H1 (cell line): ENCODE measurements at places on chromosomes 16 and 17. TPM values are rescaled to one million over a fixed set of nuclear protein-coding genes. Genes with fewer than 3 reads are reported as not detected.
A peak's percentile ranks its signal among the peaks of the same experiment; 100 is the strongest.

The NR1D1 gene
- 4.3 and 4.6 TPM in 2 replicates for total RNA-seq

The SMIM5 gene
- not detected in 2 replicates for total RNA-seq

The EXOC3L1 gene
- 1.3 and 1.7 TPM in 2 replicates for total RNA-seq

The PSMC5 gene
- 162 and 172 TPM in 2 replicates for total RNA-seq

DNA sequence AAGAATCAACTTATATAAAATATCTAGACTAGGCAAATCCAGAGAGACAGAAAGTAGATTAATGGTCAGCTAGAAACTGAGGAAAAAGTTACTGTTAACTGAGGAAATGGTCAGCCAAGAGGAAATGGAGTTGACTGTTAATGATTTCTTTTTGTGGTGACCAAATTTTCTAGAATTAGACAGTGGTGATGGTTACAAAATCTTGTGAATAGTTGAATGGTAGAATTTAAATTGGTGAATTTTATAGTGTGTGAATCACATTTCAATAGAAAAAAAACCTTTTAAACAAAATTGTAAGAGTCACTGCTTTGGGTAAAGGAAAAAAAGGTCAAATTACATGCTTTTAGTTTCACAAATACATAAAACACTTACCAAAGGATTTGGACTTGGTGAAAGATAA lies 30.0 kb downstream of the APPBP2 start:
- H3K27me3 ChIP-seq = no peaks in the 10 kb centered on the region
- no peak overlapping the region for H3K4me3 ChIP-seq
- peaks cover 49% of the 10 kb centered on the region for H3K36me3 ChIP-seq
- no peak for DNase-seq
- no peaks in the 10 kb centered on the region for H3K4me1 ChIP-seq

GRCh38 chr16:57233944-57234706 lies 10.9 kb upstream of the ARL2BP start:
- no peak for DNase-seq
- no peaks in the 10 kb centered on the region for H3K4me1 ChIP-seq
- no peaks in the 10 kb centered on the region for H3K27me3 ChIP-seq

The EME1 gene
- 13.3 and 13.9 TPM in 2 replicates for total RNA-seq

DNA sequence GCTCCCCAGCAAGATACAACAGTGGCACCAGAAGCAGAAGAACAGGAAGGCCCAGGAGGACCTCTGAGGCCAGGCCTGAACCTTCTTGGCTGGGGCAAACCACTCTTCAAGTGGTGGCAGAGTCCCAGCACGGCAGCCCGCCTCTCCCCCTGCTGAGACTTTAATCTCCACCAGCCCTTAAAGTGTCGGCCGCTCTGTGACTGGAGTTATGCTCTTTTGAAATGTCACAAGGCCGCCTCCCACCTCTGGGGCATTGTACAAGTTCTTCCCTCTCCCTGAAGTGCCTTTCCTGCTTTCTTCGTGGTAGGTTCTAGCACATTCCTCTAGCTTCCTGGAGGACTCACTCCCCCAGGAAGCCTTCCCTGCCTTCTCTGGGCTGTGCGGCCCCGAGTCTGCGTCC lies 11.9 kb downstream of the CES3 start:
- DNase-seq = no peak
- H3K27ac ChIP-seq = no peak overlapping the region
- no peaks in the 10 kb centered on the region for H3K36me3 ChIP-seq
- no peaks in the 10 kb centered on the region for H3K27me3 ChIP-seq
- H3K4me3 ChIP-seq = no peak overlapping the region
- H3K4me1 ChIP-seq = no peaks in the 10 kb centered on the region

DNA sequence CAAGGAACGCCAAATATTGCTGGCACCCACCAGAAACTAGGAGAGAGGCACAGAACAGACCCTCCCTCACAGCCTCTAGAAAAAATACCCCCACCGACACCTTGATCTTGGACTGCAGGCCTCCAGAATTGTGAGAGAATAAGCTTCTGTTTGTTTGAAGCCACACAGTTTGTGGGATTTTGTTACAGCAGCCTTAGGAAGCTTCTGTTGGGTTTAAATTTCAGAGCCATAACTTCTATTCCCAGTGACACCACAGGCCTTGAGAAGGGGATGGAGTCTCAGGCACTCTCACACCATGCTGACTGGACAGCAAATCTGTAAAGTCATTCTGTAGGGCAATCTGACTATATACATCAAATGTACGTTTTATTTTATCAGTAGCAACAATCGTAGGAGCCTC lies 38.6 kb downstream of the RNF112 start:
- no peaks in the 10 kb centered on the region for H3K27me3 ChIP-seq
- H3K27ac ChIP-seq = no peak overlapping the region
- DNase-seq = no peak
- H3K4me1 ChIP-seq = peaks cover 9% of the 10 kb centered on the region
- no peaks in the 10 kb centered on the region for H3K36me3 ChIP-seq

- no peak overlapping the region for H3K4me3 ChIP-seq
- H3K4me1 ChIP-seq = no peaks in the 10 kb centered on the region
These were observed 78.8 kb downstream of the BRIP1 start for GRCh38 chr17:61784510-61784909.

- H3K27ac ChIP-seq = no peak overlapping the region
- H3K4me3 ChIP-seq = peak overlapping the region; percentile 78
- peaks cover 64% of the 10 kb centered on the region for H3K4me1 ChIP-seq
- DNase-seq = no peak
- no peaks in the 10 kb centered on the region for H3K36me3 ChIP-seq
These were observed 2.5 kb downstream of the VASN start for GRCh38 chr16:4373909-4374742.

The TP53TG3F gene
- total RNA-seq = not detected in 2 replicates

DNA sequence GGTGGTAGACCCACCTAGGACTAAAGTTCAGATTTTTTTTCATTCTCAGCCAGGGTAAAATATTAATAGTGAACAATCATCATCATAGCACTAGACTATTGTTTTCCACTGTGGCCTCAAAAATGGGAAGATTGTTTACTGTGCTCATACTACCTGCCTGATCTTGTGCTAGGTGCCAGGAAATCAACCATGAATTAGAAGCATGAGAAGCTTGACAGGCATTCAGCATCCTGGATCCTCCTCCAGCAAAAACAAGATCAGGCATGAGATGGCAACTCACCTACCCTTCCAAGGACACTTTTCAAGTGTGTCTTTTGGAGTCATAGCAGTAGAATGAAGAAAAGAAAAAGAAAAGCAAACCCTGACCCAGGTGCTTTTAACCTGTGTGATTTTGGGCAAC lies 174.2 kb downstream of the CYLD start:
- no peak overlapping the region for H3K27ac ChIP-seq
- H3K4me3 ChIP-seq = no peak overlapping the region
- no peaks in the 10 kb centered on the region for H3K4me1 ChIP-seq
- no peaks in the 10 kb centered on the region for H3K36me3 ChIP-seq

DNA sequence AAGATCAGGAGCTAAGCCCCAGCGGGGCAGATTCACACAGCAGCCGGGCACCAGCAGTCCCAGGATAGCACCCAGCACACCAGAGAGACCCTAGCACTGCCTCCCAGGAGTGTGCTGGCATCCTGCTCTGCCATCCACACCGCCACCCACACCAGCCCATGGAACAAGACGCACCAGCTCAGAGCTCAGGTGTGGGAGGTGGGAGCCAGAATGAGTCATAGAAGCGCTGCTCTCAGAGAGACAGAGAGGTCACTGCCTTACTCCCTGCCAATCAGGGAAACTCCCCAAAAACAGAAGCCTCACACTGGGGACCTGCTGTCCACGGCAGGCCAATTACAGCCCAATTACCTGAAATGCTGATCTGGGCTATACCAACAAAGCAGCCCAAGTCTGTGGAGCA lies 64.9 kb downstream of the CDYL2 start:
- no peak overlapping the region for H3K4me3 ChIP-seq
- no peak for DNase-seq
- H3K27me3 ChIP-seq = no peaks in the 10 kb centered on the region
- no peak overlapping the region for H3K27ac ChIP-seq
- no peaks in the 10 kb centered on the region for H3K4me1 ChIP-seq

- peaks cover 60% of the 10 kb centered on the region for H3K36me3 ChIP-seq
- peaks cover 18% of the 10 kb centered on the region; the same call in 1 of the 2 replicates for H3K4me1 ChIP-seq
- DNase-seq = no peak
- no peaks in the 10 kb centered on the region for H3K27me3 ChIP-seq
These were observed 515.3 kb downstream of the GRIN2A start for GRCh38 chr16:9666834-9667480.

- H3K27ac ChIP-seq = no peak overlapping the region
- DNase-seq = no peak
- H3K4me1 ChIP-seq = no peaks in the 10 kb centered on the region
- no peaks in the 10 kb centered on the region for H3K27me3 ChIP-seq
These were observed 72.3 kb downstream of the SEC14L1 start for GRCh38 chr17:77212833-77213777.

- H3K36me3 ChIP-seq = no peaks in the 10 kb centered on the region; the same call in 1 of the 2 replicates
- H3K27me3 ChIP-seq = no peaks in the 10 kb centered on the region
- peaks cover 20% of the 10 kb centered on the region for H3K4me1 ChIP-seq
- peak overlapping the region; percentile 92; the same call in 1 of the 2 replicates for H3K4me3 ChIP-seq
- H3K27ac ChIP-seq = no peak overlapping the region
- DNase-seq = peak; percentile 67
These were observed 1.8 kb downstream of the ST3GAL2 start for GRCh38 chr16:70437017-70437581.

DNA sequence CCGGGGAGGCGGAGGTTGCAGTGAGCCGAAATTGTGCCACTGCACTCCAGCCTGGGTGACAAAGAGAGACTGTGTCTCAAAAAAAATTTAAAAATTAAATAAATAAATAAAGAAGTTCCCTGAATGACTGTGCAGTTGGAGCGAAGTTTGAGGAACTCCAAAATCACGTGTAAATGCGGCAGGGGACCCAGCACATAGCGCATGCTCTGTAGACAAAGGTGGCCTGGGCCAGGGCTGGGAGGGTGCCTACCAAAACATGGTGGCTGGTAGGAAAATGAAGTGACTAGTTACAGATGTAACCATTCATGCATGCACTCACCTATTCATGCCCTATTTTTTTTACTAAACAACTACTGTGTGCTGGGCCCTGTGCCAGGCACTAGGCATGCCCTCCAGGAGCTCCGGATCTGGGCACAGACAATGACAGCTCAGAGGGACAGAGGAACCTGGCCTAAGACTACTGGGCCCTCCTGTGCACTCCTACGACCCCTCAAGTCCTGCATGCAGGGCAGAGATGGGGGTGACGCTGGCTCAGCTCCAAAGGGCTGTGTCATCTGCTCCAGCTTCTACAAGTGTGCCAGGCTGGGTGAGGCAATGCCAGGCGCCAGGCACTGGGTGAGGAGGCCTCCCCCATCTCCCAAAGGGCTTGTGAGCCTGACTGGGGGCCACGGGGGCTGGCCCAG lies 65.3 kb downstream of the RMI2 start:
- H3K27me3 ChIP-seq = no peaks in the 10 kb centered on the region
- no peaks in the 10 kb centered on the region; the same call in 1 of the 2 replicates for H3K36me3 ChIP-seq
- no peak for DNase-seq
- H3K4me3 ChIP-seq = no peak overlapping the region
- no peaks in the 10 kb centered on the region; the same call in 1 of the 2 replicates for H3K4me1 ChIP-seq

- no peaks in the 10 kb centered on the region; the same call in 1 of the 2 replicates for H3K36me3 ChIP-seq
- no peak for DNase-seq
- H3K27me3 ChIP-seq = no peaks in the 10 kb centered on the region
- H3K4me3 ChIP-seq = no peak overlapping the region
These were observed 65.8 kb upstream of the RASL10B start for GRCh38 chr17:35665662-35666061.

- H3K27me3 ChIP-seq = no peaks in the 10 kb centered on the region
- peaks cover 36% of the 10 kb centered on the region for H3K36me3 ChIP-seq
- peak; percentile 77 for DNase-seq
- H3K4me3 ChIP-seq = no peak overlapping the region
- no peak overlapping the region for H3K27ac ChIP-seq
- H3K4me1 ChIP-seq = no peaks in the 10 kb centered on the region
These were observed 13.9 kb downstream of the RECQL5 start for GRCh38 chr17:75652934-75653549.

GRCh38 chr17:2957631-2958286 lies 105.6 kb downstream of the OR1D5 start:
- H3K27ac ChIP-seq = no peak overlapping the region
- H3K27me3 ChIP-seq = no peaks in the 10 kb centered on the region
- peaks cover 8% of the 10 kb centered on the region for H3K4me1 ChIP-seq
- no peak for DNase-seq

The TELO2 gene
- 64.8 and 66.4 TPM in 2 replicates for total RNA-seq

The RAB37 gene
- 5.2 and 5.5 TPM in 2 replicates for total RNA-seq

GRCh38 chr16:49078571-49078970 lies 203.1 kb downstream of the CBLN1 start:
- no peaks in the 10 kb centered on the region for H3K27me3 ChIP-seq
- H3K4me3 ChIP-seq = no peak overlapping the region
- no peak overlapping the region for H3K27ac ChIP-seq
- DNase-seq = no peak
- no peaks in the 10 kb centered on the region for H3K4me1 ChIP-seq

- H3K27ac ChIP-seq = no peak overlapping the region
- 0 out of 2 replicates have a peak overlapping the region, but pooled peaks have one; percentile 1 for H3K4me3 ChIP-seq
- H3K27me3 ChIP-seq = no peaks in the 10 kb centered on the region
- H3K36me3 ChIP-seq = no peaks in the 10 kb centered on the region
- DNase-seq = no peak
These were observed 11.7 kb downstream of the ABAT start for GRCh38 chr16:8686031-8686621.

The CYGB gene
- 3.7 and 4.0 TPM in 2 replicates for total RNA-seq

The IQCK gene
- total RNA-seq = 5.8 and 6.2 TPM in 2 replicates

GRCh38 chr16:22938647-22939046 lies 124.7 kb downstream of the HS3ST2 start:
- no peaks in the 10 kb centered on the region; the same call in 1 of the 2 replicates for H3K4me1 ChIP-seq
- H3K27me3 ChIP-seq = no peaks in the 10 kb centered on the region

The SLC52A1 gene
- 0.61 and 0.63 TPM in 2 replicates for total RNA-seq

The ODAD4 gene
- total RNA-seq = 1.3 TPM in 2 replicates
